Fibroblast of skin of back (primary cell): ENCODE measurements at places on chromosomes 13 and 19.
A peak's percentile ranks its signal among the peaks of the same experiment; 100 is the strongest.

- no peak for DNase-seq
These were observed 2.4 kb upstream of the HSH2D start for GRCh38 chr19:16141043-16141442.

DNA sequence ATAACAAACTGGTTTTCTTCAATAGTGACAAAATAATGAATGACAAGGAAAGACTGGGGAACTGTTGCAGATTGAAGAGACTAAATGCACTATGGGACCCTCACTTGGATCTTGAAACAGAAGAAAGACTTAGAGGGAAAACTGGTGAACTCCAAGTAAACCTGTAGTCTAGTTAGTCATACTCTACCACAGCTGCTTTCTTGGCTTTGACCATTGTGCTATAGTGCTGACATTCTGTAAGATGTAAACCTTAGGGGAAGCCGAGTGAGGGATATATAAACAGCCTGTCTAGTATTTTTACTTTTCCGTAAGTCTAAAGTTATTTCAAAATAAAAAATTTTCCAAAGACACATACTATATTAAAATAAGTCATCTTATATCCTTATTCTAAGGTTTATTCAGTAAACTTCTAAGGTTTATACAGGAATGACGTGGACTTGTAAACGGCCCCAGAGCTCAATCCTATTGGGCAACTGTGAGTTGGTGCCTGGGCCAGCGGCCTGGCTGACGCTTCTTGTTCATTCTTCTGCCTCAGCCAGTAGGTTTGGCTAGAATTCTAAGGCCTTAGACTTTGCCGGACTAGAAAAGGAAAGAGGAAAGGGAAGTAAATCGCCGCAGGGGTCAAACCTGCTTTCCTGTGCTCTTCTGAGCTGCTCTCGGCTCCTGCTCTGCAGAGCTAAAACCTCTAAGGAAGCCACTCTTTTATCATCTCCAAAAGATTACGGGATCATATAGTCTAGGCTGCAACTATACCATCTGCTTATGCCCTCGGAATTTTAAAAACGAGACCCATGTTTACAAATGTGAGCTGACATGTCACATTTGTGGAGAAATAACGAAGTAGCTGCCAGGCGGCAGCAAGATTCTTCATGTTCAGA lies 33.6 kb upstream of the UBE2L5 start:
- DNase-seq, result no peak

- DNase-seq, result no peak
These were observed 586 bp downstream of the MRI1 start for GRCh38 chr19:13764821-13765394.

DNA sequence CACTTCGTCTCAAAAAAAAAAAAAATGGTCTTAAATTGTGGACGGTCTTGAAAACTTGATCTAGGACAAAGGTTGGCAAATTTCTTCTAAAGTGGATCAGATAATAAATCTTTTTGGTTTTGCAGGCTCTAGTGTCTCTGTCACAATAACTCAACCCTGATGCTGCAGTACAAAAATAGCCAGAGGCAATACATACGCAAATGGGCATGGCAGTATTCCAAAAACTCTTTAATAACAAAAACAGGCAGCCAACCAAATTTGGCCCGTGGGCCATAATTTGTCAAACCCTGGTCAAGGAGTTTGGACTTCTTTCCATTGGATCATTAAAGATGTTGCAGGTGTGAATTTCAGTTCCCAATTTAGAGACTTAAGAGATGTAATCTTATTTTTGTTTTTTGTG lies 93.5 kb upstream of the MRI1 start:
- DNase-seq, result no peak

DNA sequence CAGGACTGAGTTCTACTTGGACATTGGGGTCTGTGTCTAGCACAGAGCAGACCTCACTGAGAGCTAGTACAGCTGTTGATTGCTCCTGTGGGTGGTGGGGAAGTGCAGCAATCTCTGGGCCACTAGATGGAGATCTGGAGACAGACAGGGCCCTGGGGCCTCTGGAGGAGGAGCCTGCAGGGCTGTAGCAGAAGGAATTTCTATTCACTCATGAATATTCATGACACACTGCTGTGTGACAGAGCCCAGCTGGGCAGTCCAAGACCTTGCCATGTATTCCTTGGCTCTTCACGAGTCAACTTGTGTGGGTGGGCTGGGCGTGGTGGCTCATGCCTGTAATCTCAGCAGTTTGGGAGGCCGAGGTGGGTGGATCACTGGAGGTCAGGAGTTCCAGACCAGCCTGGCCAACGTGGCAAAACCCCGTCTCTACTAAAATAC lies 37.5 kb downstream of the SUGP2 start:
- peak; percentile 79 for DNase-seq

GRCh38 chr19:56765137-56765536 lies 75.4 kb downstream of the PEG3 start:
- DNase-seq, result peak; percentile 38

- no peak for DNase-seq
These were observed 15.2 kb downstream of the COL4A2 start for GRCh38 chr13:110322126-110322827.

DNA sequence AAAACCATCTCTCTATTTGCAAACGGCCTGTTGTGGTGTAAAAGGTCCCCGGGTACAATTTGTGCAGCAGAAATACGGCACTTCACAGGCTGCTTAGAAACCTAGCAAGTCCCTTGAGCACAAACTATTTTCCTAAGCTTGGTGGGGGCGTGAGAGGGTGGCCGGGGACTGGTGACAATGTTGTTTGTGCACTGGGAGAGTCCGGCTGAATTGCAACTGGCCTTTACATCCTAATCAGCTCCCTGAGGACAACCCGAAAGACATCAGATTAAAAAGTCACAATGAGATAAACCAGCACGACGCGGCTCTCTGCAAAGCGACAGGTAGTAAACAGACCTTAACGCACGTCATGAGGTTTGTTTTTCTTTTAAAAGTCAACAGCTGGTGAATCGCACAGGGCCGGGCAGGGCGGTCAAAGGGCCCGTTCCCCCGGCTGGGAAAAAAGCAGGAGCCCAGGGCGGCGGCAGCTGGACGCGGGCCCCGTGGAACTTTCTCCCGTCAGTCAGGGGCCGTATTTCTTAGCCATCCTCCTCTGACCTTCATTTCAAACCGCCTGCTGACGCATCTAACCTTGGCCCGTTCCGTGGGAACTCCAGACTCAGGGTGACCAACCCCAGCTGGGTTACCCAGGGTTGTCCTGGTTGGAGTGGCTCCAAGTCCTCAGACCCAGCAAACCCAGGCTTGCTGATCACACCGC lies 112.3 kb downstream of the GADD45B start:
- DNase-seq, result no peak

DNA sequence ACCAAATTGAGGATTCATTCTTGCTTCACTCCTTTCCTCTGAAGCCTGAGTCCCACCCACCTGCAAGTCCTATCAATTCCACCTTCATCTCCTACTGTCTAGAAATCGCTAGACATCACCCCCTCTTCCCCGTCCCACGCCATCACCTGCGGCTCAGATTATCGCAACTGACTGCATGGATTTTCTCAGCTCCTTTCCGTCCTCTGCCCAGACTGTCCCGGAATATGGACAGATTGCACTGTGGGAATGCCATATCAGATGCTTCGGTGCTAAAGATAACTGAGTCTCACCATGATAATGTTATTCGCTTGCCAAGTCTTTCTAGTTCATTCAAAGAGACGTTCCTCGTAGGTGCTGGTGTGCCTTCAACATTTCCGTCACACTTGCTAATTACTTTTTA lies 66.4 kb upstream of the USP29 start:
- DNase-seq, result no peak

GRCh38 chr19:495402-496111 lies 729 bp upstream of the MADCAM1 start:
- peak; percentile 27 for DNase-seq

GRCh38 chr19:12801466-12802266 lies at the start of the genes PRDX2 and THSD8:
Gene PRDX2 (minus strand): TSS chr19:12801800. CDS start chr19:12801261, 539 bp downstream.
Gene THSD8 (plus strand): TSS chr19:12802069. CDS start chr19:12802072, 3 bp downstream.
- peak; percentile 64 for DNase-seq

DNA sequence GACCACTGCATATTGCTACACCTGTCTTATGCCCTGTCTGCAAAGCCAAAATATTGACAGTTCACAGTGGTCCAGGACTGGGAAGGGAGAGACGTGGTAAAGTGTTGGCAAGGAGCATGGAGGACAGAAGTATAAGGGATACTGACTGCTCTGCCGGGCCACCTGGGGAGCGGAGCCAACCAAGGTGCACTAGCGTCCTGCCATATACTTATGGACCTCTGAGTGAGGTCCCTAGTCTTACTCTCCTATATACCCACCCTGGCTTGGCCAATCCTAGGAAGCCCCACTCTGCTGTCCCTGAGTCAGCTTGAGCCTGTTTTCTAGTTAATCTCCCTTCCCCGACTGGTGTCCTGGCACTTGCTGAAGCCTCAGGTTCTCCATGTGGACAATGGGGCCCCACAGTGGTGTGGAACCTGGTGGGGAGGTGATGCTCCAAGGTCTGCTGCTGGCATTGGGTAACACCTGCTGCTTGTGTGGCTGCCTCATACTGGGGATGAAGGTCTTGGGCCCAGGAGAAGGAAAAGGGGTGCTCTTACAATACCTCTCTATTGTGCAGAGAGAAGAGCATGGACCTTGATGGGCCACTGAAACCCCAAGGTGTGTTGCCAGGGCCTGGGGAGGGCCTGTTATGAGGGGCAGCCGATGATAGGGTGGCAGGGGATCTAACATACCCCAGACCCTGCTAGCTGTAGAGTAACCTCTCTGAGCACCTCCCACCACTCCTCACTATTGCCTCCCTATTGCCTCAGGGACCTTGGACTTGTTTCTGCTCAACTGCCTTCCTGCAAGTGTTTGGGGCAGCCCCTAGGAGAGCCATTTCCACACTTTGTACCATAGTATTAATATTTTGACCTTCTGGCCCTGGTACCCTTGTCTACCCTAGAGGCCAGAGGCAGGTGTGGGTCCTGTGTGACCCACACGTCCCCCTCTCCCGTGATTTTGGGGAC lies 6.7 kb upstream of the TRIM28 start:
- no peak for DNase-seq

DNA sequence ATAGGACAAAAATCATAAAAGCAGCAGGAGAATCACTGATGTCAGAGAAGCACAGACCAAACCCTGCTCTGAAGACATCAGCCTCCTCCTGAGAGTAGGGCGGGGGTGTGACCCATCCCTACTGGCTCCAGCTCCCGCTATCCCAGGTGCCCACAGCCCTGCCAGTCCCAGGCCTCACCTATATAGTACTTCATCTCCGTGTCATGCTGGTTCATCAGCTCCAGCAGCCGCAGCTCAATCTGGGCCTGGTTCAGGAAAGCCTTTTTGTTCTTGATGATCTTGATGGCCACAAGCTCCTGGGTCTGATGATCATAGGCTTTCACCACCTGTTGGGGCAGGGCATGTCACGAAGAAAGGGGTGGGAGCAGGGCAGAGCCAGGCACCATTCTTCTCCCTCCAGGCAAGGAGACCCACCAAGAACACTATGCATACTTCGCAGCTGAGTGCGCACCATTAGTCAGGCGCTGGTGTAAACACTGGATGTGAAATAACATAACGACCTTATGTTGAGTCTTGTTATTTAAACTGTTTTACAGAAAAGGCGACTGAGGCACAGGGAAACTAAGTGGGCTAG lies 4.2 kb downstream of the DYRK1B start:
- no peak for DNase-seq

GRCh38 chr19:960601-960938 lies 23.6 kb upstream of the WDR18 start:
- DNase-seq, result no peak

DNA sequence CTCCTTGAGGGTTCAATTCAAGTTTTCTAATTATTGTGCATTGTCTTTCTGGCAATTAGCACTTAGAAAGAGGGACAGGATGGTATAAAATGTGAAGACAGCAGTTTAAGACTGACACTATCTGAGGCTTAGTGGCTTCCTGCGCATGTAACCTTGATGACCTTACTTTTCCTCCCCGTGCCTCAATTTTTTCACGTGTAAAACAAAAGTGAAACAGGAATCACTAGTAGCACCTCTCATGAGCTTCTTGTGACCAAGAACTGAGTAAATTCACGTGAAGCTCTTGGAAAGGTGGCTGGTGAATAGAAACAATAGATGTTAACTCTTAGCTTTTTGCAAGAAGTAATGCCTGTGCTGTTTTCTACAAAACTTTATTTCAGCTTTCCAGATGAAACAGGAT lies 233.9 kb downstream of the LMO7 start:
- DNase-seq, result no peak

GRCh38 chr19:33132425-33132824 lies 511 bp downstream of the WDR88 start:
- DNase-seq, result no peak

- no peak for DNase-seq
These were observed 93.6 kb downstream of the SOX1 start for GRCh38 chr13:112160558-112160957.

DNA sequence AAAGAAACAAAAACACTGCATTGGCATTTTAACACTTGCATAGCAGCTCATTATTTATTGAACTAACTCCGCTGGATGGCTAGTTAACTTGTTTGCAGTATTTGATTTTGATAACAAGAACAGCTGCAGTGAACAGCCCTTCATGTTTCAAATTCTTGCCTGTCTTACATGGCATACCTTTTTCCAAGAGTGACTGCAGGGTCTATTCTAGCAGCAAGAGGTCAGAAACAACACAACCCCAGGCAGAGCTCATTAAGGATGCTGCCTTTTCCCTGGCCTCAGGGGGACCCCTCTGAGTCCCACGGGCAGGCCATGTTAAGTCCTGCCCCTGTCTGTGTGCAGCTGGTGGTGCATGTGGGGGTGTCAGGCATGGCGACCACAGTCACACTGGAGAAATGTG lies 16.6 kb downstream of the PGPEP1 start:
- DNase-seq, result no peak

DNA sequence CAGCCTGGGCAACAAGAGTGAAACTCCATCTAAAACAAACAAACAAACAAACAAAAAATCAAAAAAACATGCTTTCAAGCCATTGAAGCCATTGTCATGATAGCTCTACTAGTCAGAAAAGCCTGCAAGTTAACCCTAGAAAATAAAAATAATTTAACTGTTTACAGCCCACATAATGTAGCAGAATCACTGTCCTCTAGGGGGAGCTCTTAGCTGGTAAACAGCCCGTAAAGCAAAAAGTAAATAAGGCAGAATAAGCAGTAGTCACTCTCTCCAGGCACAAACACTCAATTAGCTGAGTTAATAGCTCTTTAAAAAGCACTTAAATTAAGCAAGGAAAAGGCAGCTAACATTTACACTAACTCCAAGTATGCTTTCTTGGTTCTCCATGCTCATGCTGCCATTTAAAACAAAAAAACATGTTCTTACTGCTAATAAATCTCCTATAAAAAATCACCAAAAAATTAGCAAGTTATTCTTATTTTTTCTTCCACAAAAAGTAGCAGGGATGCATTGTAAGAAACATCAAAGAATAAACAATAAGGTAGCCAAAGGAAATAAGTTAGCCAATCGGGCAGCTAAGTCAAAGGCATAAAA lies 11.3 kb downstream of the LILRB4 start:
- DNase-seq, result no peak

DNA sequence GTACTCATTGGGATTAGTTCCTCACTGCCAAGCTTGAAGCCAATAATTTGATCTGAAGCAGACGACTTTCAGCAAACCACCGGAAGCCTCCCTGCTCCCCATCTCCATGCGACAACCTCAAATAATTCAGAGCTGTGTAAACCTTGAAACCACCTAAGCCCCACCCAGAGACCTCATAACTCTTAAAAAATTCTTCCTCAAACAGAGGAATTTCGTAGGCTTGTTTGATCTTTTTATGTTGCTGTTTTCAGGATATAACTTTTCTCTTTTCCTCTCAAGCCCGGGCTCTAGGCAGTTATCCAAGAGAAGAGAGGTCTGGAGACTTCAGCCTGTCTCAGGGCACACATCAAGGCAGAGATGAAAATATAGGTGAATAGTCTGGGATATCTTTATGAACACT lies 311.6 kb downstream of the KCNRG start:
- DNase-seq, result no peak

GRCh38 chr13:78258304-78258703 lies 339.7 kb upstream of the EDNRB start:
- DNase-seq, result no peak

- no peak for DNase-seq
These were observed 70.4 kb downstream of the SLITRK6 start for GRCh38 chr13:85728811-85729210.
